Neural crest cell (in vitro differentiated cells): ENCODE measurements at places on chromosomes 6 and 20. TPM values are rescaled to one million over a fixed set of nuclear protein-coding genes. Genes with fewer than 3 reads are reported as not detected.

DNA sequence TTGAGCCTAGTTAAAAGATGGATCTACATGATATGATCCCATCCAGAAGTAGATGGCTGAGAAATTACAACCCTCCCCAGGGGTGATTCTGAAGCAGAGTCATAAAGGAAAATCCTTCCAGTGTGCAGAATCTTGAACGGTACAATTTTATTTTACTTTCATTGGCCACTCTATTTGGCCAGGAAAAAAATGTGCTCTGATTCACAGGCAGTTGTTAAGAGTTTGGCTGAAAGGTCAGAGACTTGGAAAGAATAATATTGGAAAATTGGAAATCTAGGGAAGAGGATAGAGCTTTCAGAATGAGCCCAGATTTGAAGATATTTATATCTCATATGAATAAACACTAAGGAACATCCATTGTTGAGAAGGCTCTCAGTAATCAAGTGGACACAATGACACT, 1299.3 kb upstream of the GJE1 start:
- H3K4me1 ChIP-seq = peaks cover 4% of the 10 kb centered on the region
- no peak for DNase-seq
- H3K27me3 ChIP-seq = no peaks in the 10 kb centered on the region
- no peak overlapping the region for H3K27ac ChIP-seq
- no peak overlapping the region for H3K4me3 ChIP-seq

DNA sequence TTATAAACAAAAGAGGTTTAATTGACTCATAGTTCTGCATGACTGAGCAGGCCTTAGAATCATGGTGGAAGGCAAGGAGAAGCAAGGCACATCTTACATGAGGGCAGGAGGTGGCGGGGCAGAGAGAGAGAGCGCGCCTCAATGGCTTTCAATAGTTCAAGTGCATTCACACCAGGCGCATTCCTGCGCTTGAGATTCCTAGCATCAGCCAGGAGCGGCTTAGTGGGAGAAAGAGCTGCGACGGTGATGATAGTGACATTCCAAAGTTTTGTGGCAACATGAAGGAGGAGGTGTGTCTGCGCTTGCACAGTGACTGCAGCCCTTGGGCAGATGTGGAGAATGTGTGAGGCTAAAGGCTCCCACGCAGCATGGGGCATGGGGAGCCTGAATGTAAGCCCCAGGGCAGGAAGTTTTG, 25.0 kb upstream of the EMILIN3 start:
- H3K27me3 ChIP-seq = no peaks in the 10 kb centered on the region
- no peak for DNase-seq
- peak overlapping the region; percentile 15 for H3K27ac ChIP-seq
- peak overlapping the region; percentile 5 for H3K4me3 ChIP-seq
- H3K4me1 ChIP-seq = peaks cover 57% of the 10 kb centered on the region

SGK2 gene
- 1.0 and 1.6 TPM in 2 replicates for total RNA-seq

GRCh38 chr20:62953839-62954703, 1.6 kb downstream of the SLC17A9 start:
- peak; percentile 45 for DNase-seq
- peaks cover 5% of the 10 kb centered on the region for H3K36me3 ChIP-seq
- peak overlapping the region; percentile 57 for H3K27ac ChIP-seq
- H3K4me1 ChIP-seq = peaks cover 17% of the 10 kb centered on the region
- H3K4me3 ChIP-seq = peak overlapping the region; percentile 76

- peaks cover 54% of the 10 kb centered on the region for H3K4me1 ChIP-seq
- no peaks in the 10 kb centered on the region for H3K27me3 ChIP-seq
- DNase-seq = no peak
- peak overlapping the region; percentile 87 for H3K27ac ChIP-seq
- peak overlapping the region; percentile 92 for H3K4me3 ChIP-seq
Observed at GRCh38 chr6:104955491-104955890, 1.4 kb upstream of the LIN28B start.

BNIP5 gene
- total RNA-seq = not detected in 2 replicates

BMP5 gene
- 2.2 and 2.4 TPM in 2 replicates for total RNA-seq

CLIC5 gene
- 0.20 TPM in 1 of 2 replicates, not detected in the other for total RNA-seq

TMEM244 gene
- total RNA-seq = not detected in 2 replicates

GRIK2 gene
- total RNA-seq = 10.5 and 11.0 TPM in 2 replicates

DNA sequence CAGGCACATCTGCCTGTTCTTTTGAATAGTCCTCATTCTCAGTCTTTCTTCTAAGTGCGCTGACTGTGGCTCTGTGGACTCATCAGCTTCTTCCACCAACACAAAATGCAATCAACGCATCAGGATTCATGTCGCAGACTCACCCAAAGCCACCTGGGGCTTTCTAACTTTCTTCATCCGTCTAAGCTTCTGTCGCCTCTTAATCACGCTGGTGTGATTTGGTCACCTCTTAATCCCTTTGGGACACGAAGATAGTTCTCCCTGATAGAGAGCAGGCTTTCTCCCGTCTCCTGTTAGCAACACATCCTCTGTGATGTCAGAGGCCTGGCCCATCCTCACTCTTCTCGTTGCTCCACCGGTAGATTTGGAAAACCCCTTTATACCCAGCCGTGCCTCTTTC, 78.0 kb upstream of the FOXQ1 start:
- H3K27me3 ChIP-seq = peaks cover 28% of the 10 kb centered on the region
- H3K4me3 ChIP-seq = no peak overlapping the region
- H3K27ac ChIP-seq = no peak overlapping the region
- DNase-seq = no peak

DNA sequence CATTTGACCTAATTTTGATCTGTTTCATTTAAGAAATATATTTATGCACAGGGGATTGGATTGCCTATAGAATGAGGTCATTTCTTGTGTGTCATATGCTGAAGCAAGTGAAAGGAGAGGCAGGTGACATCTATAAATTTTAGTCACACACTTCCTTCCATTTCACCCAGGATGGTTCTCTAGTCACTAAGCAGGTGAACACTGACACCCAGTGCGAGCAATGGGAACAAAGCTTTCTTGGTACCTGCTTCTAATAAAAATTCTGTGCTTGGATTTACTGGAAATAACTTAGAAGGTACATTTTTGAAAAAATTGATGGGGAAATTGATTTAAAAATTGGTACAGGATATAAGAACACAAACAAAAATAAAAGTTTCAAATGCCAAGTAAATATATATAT, 66.9 kb upstream of the MC3R start:
- DNase-seq = no peak
- H3K36me3 ChIP-seq = peaks cover 5% of the 10 kb centered on the region
- no peak overlapping the region for H3K27ac ChIP-seq
- no peak overlapping the region for H3K4me3 ChIP-seq

VSTM2L gene
- total RNA-seq = 7.3 and 9.3 TPM in 2 replicates

DNA sequence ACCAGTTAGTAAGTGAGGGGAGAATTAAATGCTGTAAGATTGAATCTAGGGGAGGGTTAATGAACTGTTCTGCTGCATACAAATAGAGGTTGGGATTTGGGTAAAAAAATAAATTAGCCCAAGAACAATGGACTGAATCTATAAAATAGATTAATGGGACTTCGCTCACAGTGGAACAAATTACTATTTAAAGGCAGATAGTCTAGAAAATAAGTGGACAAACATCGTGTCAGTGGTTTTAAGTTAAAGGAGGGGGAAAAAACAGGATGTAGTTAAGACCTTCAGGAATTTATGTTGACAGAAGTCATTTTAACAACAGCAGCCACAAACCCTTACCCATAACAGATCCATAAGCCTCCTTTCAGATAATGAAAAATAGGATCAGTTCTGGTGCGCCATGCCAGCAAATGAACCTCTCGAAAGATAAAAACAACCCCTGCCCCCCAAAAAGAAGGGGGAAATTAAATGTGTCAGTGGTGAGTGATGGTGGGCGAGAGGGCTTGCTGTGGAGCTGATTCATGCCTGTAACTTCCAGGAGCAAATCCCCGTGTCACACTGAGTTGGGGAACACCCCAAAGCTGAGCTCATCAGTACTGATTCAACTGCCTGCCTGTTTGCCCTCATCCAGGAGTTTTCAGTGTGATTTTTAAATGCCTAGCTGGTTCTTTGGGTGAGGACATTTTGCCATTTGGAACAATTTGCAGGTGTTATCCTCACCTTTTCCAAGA, 86.8 kb downstream of the PPP1R14C start:
- no peaks in the 10 kb centered on the region for H3K36me3 ChIP-seq
- DNase-seq = no peak
- no peaks in the 10 kb centered on the region for H3K27me3 ChIP-seq
- no peak overlapping the region for H3K4me3 ChIP-seq
- peaks cover 24% of the 10 kb centered on the region for H3K4me1 ChIP-seq

DNA sequence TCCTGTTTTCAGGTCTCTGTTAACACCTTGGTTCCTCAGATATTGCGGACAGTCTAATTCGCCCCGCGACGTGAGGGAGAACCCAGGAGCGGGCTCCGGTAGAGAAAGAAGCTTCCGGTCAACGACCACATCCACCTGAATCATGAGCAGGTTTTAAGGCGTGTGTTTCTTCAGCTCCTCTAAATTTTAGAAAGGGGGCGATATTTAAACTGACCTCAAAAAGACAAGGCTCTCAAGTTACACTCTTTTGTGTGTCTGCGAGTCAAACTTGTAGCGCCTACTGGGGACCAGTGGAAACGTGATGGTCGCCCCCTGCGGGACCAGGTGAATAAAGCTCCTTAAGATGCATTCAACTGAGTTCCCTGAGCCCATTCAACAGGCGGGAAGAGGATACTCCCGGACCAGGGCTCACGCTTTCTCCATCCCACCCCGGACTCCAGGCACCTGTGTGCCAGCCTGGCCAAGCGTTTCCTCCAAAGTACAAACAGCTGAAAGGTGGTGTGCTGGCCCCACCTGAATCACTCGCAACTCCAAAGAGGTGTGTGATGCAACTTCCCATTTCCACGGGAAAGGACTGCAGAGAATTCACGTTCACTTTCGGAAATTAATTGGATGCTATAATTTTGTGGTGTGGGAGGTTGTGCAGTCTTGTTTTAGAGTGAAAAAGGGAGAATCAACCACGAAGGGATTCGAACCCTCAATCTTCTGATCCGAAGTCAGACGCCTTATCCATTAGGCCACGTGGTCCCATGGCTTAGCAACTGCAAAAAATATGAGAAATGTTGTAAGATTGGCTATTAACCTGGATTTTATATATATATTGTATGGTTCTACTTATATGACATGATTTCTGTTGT, 17.0 kb downstream of the GPX5 start:
- peaks cover 7% of the 10 kb centered on the region for H3K36me3 ChIP-seq
- DNase-seq = peak; percentile 62
- H3K27me3 ChIP-seq = peaks cover 37% of the 10 kb centered on the region
- peak overlapping the region; percentile 32 for H3K27ac ChIP-seq
- peak overlapping the region; percentile 88 for H3K4me3 ChIP-seq

- no peak overlapping the region for H3K4me3 ChIP-seq
- H3K27me3 ChIP-seq = no peaks in the 10 kb centered on the region
- H3K4me1 ChIP-seq = no peaks in the 10 kb centered on the region
- H3K27ac ChIP-seq = no peak overlapping the region
- H3K36me3 ChIP-seq = no peaks in the 10 kb centered on the region
Observed at GRCh38 chr6:114541794-114542193, 199.0 kb upstream of the HS3ST5 start.

GCM1 gene
- 0.16 TPM in 1 of 2 replicates, not detected in the other for total RNA-seq

GRCh38 chr6:40764726-40765125, 177.6 kb upstream of the LRFN2 start:
- H3K27me3 ChIP-seq = no peaks in the 10 kb centered on the region
- DNase-seq = no peak
- H3K4me3 ChIP-seq = no peak overlapping the region
- no peaks in the 10 kb centered on the region for H3K36me3 ChIP-seq
- H3K4me1 ChIP-seq = no peaks in the 10 kb centered on the region

- H3K4me3 ChIP-seq = peak overlapping the region; percentile 52
- H3K27ac ChIP-seq = no peak overlapping the region
- H3K4me1 ChIP-seq = peaks cover 15% of the 10 kb centered on the region
- H3K36me3 ChIP-seq = peaks cover 12% of the 10 kb centered on the region
- no peak for DNase-seq
Observed at GRCh38 chr20:2795451-2795850, 5.0 kb downstream of the CPXM1 start.

- peaks cover 68% of the 10 kb centered on the region for H3K4me1 ChIP-seq
- peak overlapping the region; percentile 15 for H3K4me3 ChIP-seq
- DNase-seq = no peak
- no peaks in the 10 kb centered on the region for H3K36me3 ChIP-seq
- H3K27me3 ChIP-seq = no peaks in the 10 kb centered on the region
Observed at GRCh38 chr6:90493332-90493731, 93.5 kb downstream of the MAP3K7 start.

DNA sequence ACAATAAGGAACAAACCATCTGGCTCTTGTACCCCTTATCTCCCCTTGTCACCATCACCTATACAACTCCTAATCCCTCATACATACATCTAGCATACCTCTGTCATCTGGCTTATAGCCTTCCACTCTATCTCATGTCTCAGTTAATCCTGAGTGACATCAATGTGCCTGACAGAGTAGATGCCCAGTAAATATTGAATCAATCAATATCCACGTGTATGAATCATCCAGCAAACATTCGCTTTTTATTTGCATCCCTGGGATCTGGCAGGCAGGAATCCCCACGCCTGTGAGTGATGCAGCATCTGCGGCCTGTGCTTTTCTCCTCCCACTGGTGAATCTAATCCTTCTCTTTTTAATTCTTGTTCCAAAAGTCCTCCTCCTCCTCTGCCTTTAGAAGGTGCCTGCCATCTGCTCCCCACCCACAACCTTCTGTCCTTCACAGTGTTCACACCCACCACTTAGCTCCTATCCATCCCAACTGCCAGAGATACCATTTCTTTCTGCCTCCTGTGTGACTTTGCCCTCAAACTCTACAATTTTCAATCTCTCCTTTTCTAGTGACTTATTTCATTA, 37.6 kb downstream of the ZNF391 start:
- H3K36me3 ChIP-seq = no peaks in the 10 kb centered on the region
- no peak overlapping the region for H3K27ac ChIP-seq
- no peak for DNase-seq
- H3K4me1 ChIP-seq = no peaks in the 10 kb centered on the region
- no peaks in the 10 kb centered on the region for H3K27me3 ChIP-seq

DNA sequence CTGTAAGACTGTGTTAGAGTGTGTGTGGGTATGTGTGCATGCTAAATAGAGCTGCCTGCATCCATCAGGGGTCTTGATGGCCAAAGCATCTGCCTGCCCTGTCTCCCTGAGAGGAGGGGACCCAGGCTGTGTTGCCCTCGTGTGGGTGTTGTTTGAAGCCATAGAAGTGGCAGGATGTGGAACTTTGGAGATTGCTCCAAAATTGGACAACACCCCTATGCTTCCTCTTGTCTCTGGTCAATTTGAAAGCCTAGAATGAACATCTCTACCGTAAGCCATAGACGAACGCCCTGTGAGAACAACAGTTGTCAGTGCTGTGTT, 82.6 kb downstream of the ASXL1 start:
- no peak for DNase-seq
- H3K4me3 ChIP-seq = no peak overlapping the region
- peaks cover 15% of the 10 kb centered on the region for H3K4me1 ChIP-seq
- H3K27me3 ChIP-seq = peaks cover 5% of the 10 kb centered on the region

- H3K4me1 ChIP-seq = peaks cover 40% of the 10 kb centered on the region
- H3K4me3 ChIP-seq = no peak overlapping the region
- DNase-seq = no peak
- no peaks in the 10 kb centered on the region for H3K27me3 ChIP-seq
- no peak overlapping the region for H3K27ac ChIP-seq
- H3K36me3 ChIP-seq = peaks cover 8% of the 10 kb centered on the region
Observed at GRCh38 chr6:139657119-139657518, 282.7 kb upstream of the CITED2 start.
